ENCODE measurements at places on chromosomes 13 and 19.
A peak's percentile ranks its signal among the peaks of the same experiment; 100 is the strongest.

GRCh38 chr13:24221007-24221406 lies 60.5 kb downstream of the SPATA13 start:
- peak; percentile 9 for DNase-seq

DNA sequence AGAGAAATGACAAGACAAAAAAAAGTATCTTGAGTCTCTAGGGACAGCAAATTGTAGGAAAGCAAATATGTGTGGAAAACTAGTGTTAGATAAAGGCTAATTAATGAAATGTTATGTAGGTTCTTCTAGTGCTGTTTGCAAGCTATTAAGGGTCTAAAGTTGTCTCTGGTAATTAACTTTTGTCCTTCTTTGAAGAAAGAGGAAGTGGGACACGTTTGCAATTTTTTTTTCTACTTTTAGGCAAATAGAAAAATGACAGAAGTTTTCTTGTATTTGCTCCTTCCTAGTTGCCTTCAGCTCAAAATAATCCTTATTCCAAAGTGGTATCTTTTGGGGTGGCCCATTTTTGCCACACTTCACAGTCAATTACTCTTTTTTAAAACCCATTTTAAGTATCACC lies 1877.7 kb upstream of the PRR20A start:
- DNase-seq = no peak

GRCh38 chr19:29320618-29321017 lies 107.7 kb upstream of the UQCRFS1 start:
- DNase-seq = no peak

- no peak for DNase-seq
Observed at GRCh38 chr13:112583592-112584277, 4.2 kb downstream of the TUBGCP3 start.

DNA sequence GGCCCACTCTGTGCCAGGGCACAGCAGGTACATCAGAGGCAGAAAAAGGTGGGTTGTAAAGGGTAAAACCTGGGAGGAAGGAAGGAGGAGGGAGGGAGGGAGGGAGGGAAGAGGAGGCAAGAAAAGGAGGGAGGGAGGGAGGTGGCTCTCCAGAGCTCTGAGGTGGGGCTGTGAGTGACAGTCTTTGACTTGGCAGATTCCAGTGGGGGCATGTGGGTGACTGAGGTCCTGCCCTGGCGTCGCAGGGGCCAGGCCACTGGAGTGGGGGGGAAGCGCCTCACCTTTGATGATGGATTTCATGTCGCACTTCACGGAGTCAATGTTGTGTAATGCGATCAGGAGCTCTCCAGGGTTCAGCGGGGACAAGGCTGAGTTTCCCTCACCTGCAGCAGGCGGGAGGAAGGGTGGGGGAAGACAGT lies 6.0 kb upstream of the RSPH6A start:
- no peak for DNase-seq

DNA sequence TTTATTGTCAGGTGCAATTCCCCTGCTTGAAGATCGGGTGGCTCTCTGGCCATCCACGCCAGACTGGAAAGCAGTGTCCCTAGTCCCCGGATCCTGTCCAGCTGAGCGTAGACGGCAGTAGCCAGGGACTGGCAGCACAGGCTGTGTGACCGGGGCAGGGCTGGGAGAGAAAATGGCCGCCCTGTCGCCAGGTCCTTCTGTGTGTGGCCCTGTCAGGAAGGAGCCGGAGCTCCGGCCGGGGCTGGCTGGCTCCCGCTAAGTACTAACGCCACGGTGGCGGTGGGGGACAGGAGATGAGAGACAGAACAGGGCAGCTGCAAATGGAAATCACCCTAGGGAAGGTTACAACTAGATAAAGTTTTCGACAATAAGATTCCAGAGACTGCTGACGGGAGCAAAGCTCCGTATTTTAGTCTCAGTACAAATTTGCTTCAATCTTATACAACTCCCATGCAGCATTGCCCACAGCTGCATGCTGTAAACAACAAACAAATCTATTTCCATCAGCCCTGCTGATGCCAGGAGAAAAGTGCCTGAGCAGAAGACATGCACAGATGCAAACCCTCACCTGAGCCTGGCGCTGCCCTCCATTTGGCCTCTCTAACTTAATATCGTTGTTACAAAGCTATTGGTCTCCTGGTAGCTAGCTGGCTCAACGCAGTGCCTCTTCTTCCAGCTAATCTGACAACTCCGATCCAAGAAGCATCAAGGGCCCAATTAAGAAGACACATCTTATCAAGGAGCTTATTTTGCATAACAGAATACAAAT lies 253.0 kb downstream of the TSHZ3 start:
- DNase-seq = no peak

GRCh38 chr13:75839406-75839805 lies 203.3 kb downstream of the LMO7 start:
- no peak for DNase-seq

- DNase-seq = no peak
Observed at GRCh38 chr19:5480427-5480836, 25.2 kb downstream of the ZNRF4 start.

DNA sequence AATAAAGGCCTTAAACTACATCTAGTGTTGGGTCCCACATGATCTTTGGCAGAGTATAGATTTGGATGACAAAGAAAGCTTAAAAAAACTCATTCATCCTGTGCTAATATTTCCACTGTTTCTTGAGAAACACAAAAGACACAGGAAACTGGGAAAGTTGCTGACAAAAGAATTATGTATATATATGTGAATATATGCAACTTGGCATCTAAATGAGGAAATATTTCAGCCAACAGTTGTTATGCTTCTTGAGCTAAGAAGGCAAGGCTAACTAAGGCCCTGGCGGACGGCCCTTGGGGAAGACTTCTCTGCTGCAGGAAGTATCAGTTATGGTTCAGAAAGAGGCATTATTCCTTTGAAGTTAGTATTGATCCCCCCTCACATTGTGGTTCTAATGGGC lies 491.8 kb downstream of the DIAPH3 start:
- DNase-seq = no peak

GRCh38 chr13:90867336-90867683 lies 480.2 kb upstream of the MIR17HG start:
- DNase-seq = peak; percentile 54

DNA sequence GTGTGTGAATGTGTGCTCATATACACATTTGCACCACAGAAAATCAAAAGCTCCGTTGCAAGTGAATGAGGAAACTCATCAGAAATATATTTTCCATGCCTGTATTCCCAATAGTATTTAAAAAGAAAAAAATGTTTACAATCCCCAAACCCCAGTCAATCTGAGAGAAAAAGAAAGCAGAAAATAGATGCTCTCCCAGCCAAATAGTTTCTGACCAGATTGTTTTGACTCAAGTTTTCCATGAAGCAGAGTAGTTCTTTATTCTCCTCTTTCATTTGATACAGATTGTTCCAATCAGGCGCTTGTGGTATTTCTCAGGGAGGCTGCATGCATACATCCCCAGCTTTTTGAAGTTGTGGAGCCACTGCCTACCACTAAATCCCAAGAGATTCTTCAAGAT lies 110.6 kb downstream of the STARD13 start:
- no peak for DNase-seq

DNA sequence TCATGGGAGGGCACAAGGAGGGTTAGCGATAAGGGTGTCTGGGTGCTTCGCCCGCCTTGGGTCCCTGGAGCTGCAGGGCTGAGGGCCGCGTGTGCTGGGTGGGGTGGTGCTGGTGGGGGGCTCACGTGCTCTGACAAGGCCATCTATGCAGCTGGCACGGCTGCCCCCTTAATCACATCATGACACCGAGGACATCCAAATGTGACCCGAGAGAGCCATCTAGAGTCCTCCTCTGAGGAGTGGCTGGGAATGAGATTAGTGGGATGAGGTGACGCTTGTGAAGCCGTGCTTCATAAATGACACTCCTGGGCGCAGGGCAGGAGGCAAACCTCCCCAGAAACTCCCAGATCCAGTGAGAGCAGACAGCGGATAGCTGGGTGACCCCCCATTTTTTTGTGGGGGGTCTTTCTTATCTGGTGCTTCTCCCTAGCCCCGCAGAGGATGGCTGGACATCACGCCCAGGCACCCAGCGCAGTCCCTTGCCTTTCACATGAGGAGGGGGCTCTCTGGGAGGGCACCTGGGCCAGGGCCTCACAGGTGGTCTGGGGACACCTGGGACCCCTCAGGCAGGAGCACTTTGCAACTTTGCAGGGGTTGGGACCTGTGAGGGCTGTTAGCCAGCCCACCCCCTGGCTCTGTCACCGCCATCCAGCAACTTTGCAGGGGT lies 6.6 kb downstream of the FZR1 start:
- DNase-seq = no peak

DNA sequence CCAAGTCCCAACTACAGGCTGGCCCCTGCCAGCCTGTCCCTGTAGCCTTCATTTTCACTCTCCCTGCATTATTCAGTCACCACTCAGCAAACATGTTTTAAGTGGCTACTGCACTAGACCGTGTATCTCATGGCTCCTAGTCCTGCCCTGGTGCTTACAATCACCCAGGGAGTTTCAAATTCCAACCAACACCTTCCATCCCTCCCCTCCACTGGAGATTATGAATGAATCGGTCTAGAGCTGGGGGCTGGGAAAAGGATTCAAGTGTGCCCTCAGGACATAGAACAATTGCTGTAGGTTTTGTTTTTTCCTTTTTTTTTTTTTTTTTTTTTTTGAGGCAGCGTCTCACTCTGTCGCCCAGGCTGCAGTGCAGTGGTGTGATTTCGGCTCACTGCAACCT lies 15.0 kb upstream of the TNFAIP8L1 start:
- DNase-seq = no peak

DNA sequence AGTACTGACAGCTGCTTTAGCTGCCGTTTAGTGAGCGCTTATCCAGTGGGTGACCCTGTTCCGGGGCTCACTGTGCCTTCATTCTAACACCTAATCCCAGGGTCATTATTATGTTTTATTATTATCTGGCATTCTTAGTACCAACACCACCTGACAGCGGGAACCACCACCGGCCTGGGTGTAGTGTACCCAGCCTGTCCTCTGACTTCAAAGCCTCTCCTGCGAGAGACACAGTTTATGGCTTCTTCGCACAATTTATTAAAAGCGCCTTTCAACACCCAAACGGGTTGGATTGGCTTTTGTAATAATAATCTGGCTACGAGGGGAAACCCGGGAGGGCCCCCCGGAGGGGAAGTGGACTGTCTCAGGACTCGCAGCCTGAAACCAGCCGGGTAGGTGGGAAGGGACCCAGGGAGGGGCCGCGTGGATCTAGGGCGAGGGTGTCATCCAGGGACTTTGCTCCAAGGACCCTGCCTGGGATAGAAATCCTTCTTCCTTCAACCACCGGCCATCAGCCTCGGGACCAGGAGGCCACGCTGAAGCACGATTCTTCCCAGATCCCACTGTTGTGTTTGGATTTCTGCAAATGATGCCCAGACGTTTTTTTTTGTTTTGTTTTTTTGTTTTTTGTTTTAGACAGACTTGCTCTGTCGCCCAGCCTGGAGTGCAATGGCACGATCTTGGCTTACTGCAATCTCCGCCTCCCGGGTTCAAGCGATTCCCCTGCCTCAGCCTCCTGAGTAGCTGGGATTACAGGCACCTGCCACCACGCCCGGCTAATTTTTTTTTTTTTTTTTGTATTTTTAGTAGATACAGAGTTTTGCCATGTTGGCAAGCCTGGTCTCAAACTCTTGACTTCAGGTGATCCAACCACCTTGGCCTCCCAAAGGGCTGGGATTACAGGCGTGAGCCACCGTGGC lies 1.6 kb upstream of the ZBTB7A start:
- DNase-seq = no peak
